ENCODE measurements at places on chromosomes 1 and 21. TPM values are rescaled to one million over a fixed set of nuclear protein-coding genes. Genes with fewer than 3 reads are reported as not detected.

- DNase-seq, result no peak
These were observed 56.8 kb downstream of the SIK1 start for GRCh38 chr21:43370091-43370658.

PTGS2 gene
- 0.17 TPM for total RNA-seq

DNA sequence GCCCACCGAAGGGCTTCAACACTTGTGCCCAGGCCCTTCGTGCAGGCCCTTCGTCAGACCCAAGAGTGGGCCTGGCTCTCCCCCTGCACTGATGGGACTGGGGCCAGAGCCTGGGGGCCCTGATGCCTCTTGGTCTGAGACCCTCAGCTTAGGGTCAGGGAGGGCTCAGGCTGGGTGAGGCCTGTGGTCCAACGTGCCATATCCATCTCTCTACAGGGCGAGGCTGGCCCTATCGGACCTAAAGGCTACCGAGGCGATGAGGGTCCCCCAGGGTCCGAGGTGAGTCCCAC is 15.6 kb downstream of the COL6A1 start:
- DNase-seq, result no peak

FAM177B gene
- not detected for total RNA-seq

GRCh38 chr1:161048949-161049722 is 3.4 kb upstream of the USF1 start:
- no peak for DNase-seq

Data from GM23338 (cell line).